ENCODE measurements at places on chromosomes 16 and 17.

DNA sequence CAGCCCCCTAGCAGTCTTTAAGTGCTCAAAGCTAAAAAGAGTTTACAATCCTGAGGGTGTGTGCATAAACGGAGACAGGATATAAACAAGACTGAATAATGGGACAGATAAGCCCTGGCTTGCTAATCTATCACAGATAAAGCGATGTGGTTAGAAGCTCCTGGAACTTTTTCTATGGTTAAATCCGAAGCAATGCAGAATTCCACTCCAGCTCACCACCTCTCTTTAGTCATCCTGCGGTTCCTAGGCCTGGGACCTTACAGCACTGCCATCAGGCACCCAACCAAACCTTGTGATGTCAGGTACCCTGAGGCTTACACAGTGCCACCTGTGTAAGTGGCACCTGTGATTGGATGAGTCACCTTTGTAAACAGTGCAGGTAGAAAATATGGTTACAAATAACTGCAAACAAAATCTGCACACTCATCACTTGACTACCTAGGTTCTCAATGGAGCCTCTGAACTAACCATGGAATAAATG lies 31.5 kb upstream of the B4GALNT2 start:
- no peak for DNase-seq

DNA sequence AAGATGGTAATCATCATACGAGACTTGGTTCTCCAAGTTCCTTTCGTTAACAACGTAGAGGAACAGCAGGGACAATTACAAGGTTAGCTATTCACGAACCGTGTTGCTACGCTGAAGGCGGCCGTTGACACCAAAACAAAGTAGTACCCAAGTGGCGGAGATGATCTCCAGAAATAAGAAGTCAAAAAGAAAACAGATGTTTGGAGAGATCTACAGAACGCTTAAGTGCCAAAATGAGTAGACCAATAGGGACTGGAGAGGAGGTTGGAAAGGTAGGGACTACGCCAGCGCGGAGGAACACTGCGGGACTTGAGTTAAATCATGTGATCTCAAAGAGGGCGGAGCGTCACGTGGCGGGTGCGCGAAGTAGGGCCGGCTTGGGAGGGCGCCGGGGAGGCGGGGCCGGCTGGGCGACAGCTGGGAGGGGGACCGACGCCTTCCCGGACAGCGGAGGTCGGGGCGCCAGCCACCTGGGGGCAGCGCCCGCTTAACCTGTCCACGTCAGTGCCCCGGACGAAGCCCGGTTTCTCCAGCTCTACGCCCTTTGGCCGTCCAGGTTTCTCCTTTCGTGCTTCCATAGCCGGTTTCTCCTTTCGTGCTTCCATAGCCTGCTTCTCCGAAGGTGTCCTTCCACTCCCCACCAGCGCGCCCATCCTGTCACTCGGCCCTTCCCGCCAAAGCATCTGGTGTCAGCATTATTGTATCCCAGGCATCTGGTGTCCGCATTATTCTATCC lies 636 bp upstream of the GABARAP start:
- no peak for DNase-seq

GRCh38 chr17:81240761-81241160 lies 1.6 kb downstream of the NDUFAF8 start:
- DNase-seq, result no peak

- DNase-seq, result no peak
Observed at GRCh38 chr17:63440127-63440769, 5.9 kb downstream of the CYB561 start.

DNA sequence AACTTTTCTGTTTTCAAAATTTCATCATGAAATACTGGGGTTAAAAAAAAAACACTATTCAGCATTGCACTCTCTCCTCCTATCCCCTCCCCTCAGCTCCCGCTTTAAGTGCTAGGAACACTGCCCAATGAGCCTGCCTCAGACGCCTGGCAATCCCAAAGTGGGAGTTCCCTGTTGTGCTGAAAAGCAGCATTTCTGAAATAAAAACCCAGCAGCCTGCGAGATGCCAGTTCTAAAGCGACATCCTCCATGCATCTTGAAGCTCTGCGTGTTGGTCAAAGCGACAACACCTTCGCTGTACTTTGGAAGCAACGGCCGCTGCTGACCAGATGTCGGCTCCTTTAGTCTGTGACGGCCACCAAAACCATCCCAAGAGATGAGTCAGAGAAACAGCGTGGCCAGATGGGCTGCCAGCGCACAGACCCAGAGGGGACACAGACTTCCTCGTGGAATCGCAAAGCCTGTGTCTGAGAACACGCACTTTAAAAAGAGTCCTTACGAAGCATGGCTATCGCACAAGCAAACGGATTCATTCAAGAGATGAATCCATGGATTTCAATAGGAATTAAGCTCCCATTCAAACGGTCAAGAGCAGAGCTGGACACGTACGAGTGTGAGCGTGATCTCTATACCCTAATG lies 32.8 kb downstream of the FBXO31 start:
- DNase-seq, result no peak

- no peak for DNase-seq
Observed at GRCh38 chr17:65495122-65496055, 66.1 kb downstream of the AXIN2 start.

DNA sequence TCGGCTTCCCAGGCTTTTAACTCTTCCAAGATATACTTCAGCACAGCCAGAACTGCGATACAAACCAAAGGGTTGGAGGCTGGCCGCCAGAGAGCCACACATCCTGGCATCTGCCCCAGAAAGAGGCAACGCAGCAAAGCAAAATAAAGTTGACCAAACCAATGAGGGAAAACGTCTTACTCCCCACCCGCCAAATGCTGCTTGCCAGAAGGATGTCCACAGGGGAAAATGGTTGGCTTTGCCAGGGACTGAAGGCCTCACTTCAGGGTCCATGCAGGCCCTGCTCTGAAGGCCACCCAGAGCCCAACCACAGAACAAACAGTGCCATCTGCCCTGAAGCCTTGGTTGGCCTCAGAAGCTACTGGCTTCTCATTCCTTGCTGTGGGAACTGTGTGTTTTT lies 15.0 kb downstream of the CACNG1 start:
- DNase-seq, result no peak

DNA sequence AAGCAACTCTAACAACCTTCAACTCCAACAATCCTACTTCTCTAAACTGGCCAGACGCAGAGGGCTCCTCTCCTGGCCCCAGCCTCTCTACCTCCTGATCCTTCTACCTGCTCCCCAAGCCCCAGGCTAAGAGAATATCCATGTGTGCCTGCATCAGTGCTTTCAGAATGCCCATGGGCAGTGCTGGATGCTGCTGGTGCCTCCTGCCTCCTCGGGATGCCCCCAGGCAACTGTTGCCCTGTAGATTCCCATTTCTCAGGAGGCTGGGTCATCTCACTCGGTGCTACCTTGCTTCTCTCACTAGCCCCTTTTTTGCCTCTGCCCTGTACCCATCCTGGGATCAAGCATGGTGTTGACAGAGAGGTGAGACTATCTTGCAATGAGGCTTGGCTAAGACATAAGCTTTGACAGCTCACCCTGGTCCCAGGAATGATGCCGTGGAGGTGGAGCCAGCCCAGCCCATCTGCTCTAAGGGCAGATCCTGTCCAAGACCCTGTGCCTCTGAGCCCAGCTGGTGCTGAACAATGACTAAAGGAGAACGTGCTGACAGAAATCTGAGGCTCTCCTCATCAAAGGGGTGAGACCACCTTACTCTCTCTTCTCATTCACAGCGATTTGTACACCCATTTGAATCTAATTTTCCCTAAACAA lies 19.4 kb upstream of the SUPT4H1 start:
- no peak for DNase-seq

- DNase-seq, result no peak
Observed at GRCh38 chr17:74970395-74970794, 2.2 kb downstream of the HID1 start.

GRCh38 chr17:8249621-8250500 lies 772 bp downstream of the PFAS start:
- DNase-seq, result no peak

GRCh38 chr16:88505405-88506082 lies 52.5 kb downstream of the ZFPM1 start:
- DNase-seq, result no peak

- no peak for DNase-seq
Observed at GRCh38 chr17:39208893-39209292, 8.8 kb downstream of the RPL19 start.

- DNase-seq, result no peak
Observed at GRCh38 chr16:10787304-10787703, 31.3 kb downstream of the TVP23A start.

GRCh38 chr17:3582915-3583314 lies 25.3 kb upstream of the TRPV3 start:
- DNase-seq, result no peak

- no peak for DNase-seq
Observed at GRCh38 chr17:61289408-61290385, 109.9 kb upstream of the TBX2 start.

GRCh38 chr17:75695141-75695829 lies 26.0 kb upstream of the ITGB4 start:
- DNase-seq, result no peak

- DNase-seq, result no peak
Observed at GRCh38 chr16:12900599-12901203, 697 bp upstream of the SHISA9 start.

GRCh38 chr17:17582372-17582771 lies 9.1 kb downstream of the PEMT start:
- no peak for DNase-seq

GRCh38 chr16:66427036-66427860 lies at the start of gene BEAN1:
Gene BEAN1 (plus strand): TSS chr16:66427295. CDS start chr16:66437677, 10,382 bp downstream.
- no peak for DNase-seq

- no peak for DNase-seq
Observed at GRCh38 chr16:53121661-53122060, 66.9 kb downstream of the CHD9 start.

DNA sequence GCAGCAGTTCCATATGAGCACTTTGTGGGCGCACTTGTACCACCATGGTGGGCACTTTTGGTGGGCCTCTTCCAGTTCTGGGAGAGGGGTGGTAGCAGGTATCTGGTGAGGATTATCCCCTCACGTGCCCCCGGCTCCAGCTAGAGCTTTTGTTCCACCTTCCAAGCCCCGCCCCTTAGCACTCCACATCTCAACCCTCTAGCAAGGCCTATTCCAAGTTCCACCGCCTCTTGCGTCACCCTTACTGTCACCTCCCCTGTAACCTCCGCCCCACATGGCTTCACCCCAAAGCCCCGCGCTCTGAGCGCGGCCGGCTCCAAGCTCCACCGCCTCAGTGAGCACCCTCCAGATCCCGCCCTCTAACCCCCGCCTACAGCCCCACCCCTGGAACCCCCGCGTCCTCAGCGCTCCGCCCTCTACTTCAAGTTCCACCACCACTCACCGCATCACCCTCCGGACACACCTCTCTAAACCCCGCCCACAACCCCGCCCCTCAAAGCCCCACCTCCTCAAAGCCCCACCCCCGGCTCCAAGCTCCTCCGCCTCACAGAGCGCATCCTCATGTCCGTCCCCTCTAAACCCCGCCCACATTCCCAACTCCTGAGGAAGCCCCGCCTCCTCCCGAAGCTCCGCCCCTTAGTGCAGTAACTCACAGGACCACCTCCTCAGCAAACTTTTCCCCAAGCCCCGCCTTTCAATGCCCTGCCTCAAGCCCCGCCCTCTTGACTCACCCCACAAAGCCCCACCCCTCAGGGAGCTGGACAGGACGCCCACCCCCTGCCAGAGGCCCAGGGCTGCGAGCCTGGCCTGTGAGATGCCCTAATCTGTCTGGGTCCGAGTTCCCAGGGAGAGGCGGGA lies 11.1 kb downstream of the SCN4A start:
- DNase-seq, result no peak
